ENCODE measurements at places on chromosomes 16 and 17. TPM values are rescaled to one million over a fixed set of nuclear protein-coding genes. Genes with fewer than 3 reads are reported as not detected.

DNA sequence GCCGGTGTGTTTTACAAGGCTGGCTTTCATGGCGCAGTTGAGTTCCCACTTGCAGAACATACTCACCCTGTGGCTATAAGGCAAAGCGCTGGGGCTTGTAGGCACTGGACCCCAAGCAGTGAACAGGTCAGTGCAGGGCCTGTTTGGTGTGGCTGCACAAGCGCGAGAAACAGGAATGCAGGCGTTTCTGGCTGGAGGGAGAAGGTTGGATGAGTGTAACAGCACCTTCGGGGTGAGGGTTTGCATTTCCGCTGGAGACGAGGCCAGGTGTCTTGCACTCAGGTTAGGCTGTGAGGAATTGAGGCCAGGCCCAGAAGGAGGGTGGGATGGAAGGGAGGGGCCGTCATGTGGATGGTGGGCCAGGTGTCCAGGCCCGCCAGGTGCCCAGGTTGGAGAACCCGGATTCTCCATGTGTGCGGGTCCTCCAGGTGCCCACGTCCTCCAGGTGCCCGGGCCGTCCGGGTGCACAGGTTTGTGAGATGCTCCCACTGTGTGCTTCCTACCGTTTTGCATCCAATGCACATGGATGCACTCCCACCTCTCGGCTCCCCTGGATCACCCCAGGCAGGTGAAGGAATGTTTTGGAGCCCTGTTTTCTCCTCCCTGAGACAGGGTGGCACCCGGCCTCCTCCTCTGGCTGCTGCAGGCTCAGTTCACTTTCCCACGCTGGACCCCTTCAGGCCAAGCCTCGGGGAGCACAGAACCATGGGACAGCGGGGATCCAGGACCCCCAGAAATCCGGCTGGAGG is 46.0 kb downstream of the SLC7A5 start:
- no peaks in the 10 kb centered on the region for H3K27me3 ChIP-seq
- no peak for DNase-seq
- H3K27ac ChIP-seq = no peak overlapping the region

DNA sequence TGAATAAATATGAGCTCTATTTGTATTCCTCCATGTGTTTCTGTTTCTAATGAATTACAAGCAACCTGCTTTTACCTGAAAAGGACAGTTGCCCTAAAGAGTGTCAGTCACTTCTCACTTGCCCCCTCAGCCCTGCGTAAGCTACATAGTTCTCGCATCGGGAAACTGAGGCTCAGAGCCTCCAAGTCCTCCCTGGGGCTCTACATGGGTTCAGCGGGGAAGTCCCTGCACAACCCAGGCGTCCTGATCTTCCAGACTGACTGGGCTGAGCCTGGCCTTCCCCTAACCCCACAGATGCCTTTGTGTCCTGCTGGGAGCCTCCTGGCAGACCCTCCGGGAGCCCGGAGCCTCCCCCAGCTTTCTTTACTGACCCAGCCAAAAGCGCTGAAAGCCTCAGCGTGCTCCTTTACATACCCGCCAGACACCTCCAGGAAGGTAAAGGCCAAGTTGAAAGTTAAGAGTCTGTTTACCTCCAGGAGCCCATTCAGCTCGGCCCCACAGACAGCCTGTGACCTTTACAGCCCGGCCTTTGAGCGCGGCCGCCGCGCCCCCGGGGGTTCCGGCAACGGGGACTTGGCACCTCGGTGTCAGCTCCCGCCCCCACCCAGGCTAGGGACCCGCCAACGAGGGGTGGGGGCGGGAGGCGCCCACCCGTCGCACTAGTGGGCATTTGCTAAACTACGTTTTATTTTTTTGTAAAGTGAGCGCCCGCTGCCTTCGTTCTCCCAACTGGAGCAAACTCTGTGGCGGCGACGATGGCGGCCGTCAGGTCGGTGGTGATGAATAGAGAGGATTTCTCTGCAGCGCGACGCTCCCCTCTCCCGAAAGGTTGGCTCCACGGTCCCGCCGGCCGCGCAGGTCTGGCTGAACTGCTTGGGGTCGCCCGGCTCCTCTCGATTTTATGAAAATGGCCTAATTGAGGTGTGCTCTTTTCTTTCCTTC is 4.4 kb upstream of the HOXB13 start:
- H3K4me1 ChIP-seq = peaks cover 21% of the 10 kb centered on the region
- H3K27ac ChIP-seq = no peak overlapping the region
- no peaks in the 10 kb centered on the region for H3K36me3 ChIP-seq
- peaks cover 56% of the 10 kb centered on the region for H3K27me3 ChIP-seq
- no peak overlapping the region for H3K4me3 ChIP-seq

DNA sequence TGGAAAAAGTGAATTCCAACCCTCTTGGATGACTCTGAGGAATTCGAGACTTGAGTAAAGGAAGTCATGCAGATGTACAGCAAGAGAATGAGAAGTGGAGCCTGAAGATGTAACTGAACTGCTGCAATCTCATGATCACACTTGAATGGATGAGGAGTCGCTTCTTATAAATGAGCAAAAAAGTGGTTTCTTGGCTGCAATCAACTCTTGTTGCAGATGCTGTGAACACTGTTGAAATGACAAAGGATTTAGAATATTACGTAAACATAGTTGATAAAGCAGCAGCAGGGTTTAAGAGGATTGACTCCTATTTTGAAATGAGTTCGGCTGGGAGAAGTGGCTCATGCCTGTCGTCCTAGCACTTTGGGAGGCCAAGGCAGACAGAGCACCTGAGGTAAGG is 25.5 kb downstream of the ASPA start:
- DNase-seq = no peak
- no peaks in the 10 kb centered on the region for H3K27me3 ChIP-seq
- H3K4me1 ChIP-seq = no peaks in the 10 kb centered on the region

- peaks cover 51% of the 10 kb centered on the region for H3K36me3 ChIP-seq
- no peak for DNase-seq
- no peak overlapping the region for H3K4me3 ChIP-seq
- peak overlapping the region; percentile 24 for H3K27ac ChIP-seq
These were observed 2.9 kb downstream of the KPNB1 start for GRCh38 chr17:47652570-47652969.

The MED9 gene
- polyA plus RNA-seq = 15.8 TPM

GRCh38 chr16:21608639-21609328 is 9.4 kb downstream of the METTL9 start:
- H3K4me3 ChIP-seq = peak overlapping the region; percentile 34
- no peaks in the 10 kb centered on the region for H3K27me3 ChIP-seq
- H3K36me3 ChIP-seq = peaks cover 10% of the 10 kb centered on the region

GRCh38 chr16:50610331-50611262 is 62.4 kb downstream of the NKD1 start:
- DNase-seq = no peak
- no peak overlapping the region for H3K27ac ChIP-seq
- H3K4me3 ChIP-seq = no peak overlapping the region
- no peaks in the 10 kb centered on the region for H3K4me1 ChIP-seq
- H3K36me3 ChIP-seq = no peaks in the 10 kb centered on the region

DNA sequence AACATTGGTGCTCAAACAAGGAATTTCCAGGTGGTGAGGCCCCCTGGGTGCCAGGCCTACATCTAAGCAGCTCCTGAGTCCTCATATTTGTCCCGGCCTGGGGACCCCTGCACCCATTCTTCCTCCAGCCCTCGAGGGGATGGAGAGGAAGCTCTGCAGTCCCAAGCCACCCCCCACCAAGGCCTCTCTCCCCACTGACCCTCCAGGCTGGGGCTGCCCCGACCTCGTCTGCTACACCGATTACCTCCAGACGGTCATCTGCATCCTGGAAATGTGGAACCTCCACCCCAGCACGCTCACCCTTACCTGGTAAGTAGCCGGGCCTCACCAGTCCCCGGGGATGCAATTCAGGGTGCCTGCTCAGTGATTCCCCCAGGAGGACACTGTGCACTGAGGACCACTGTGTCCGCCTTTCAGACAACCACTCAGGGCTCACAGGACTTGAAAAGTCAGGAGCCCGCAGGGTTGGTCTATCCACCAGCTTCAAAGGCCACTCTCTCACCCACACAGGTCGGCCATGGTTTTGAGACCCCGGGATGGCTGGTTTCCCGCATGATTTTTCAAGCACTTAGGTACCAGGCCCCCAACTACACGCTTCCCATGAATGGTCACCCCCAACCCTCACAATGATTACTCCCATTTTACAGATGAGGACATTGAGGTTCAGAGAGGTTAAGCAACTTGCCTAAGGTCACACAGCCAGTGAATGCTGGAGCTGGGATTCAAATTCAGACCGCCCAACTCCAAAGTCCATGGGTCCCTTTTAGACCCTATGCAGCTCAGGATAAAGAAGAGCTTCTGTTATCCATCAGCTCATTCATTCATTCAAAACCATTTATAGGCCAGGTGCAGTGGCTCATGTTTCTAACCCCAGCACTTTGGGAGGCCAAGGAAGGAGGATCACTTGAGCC is 32.4 kb downstream of the IL21R start:
- no peaks in the 10 kb centered on the region for H3K27me3 ChIP-seq
- H3K4me3 ChIP-seq = no peak overlapping the region
- no peaks in the 10 kb centered on the region for H3K4me1 ChIP-seq
- no peak overlapping the region for H3K27ac ChIP-seq
- H3K36me3 ChIP-seq = peaks cover 89% of the 10 kb centered on the region

DNA sequence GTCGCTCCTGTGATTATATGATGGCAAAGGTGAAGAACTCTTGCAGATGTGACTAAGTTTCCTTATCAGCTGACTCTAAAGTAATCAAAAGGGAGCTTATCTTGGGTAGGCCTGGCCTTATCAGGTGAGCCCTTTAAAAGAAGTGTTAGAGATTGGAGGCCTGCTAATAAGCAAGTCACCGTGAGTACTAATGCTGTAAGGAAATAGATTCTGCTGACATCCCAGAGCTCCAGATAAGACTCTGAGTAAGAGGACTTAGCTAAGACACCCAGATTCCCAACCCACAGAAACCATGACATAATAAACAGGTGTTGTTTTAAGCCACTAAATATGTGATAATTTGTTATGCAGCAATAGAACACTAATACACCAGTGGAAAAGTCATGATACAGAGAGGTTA is 99.9 kb upstream of the FAM20A start:
- H3K4me1 ChIP-seq = no peaks in the 10 kb centered on the region
- no peak overlapping the region for H3K27ac ChIP-seq
- H3K36me3 ChIP-seq = no peaks in the 10 kb centered on the region
- H3K27me3 ChIP-seq = no peaks in the 10 kb centered on the region
- DNase-seq = no peak
- H3K4me3 ChIP-seq = no peak overlapping the region

GRCh38 chr16:75025761-75026160 is 26.9 kb downstream of the ZNRF1 start:
- no peak overlapping the region for H3K4me3 ChIP-seq
- no peaks in the 10 kb centered on the region for H3K36me3 ChIP-seq
- no peak overlapping the region for H3K27ac ChIP-seq
- peaks cover 10% of the 10 kb centered on the region for H3K4me1 ChIP-seq
- H3K27me3 ChIP-seq = no peaks in the 10 kb centered on the region

The DUSP14 gene
- 6.7 TPM for polyA plus RNA-seq

DNA sequence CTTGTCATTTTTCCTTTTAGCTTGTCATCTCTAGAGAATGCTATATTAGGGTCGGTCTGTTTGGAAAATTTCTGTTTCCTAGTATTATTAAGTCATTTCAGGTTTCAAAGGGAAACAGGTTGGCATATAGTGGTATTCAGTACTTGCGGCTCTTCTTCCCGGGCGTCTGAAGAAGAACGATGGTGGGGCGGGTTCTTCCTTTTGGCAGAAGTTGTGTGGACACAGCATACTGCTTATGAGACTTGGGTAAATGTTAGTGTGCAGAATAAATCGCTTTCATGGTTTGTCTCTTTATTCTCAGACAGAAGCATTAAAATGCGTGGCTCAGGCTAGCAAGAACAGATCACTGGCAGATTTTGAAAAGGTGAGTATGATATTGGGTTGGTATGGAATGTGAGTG is 9.6 kb upstream of the CDK5R1 start:
- H3K4me3 ChIP-seq = no peak overlapping the region
- no peak overlapping the region for H3K27ac ChIP-seq

GRCh38 chr16:89115216-89115861 is 21.7 kb downstream of the ACSF3 start:
- peak overlapping the region; percentile 71 for H3K4me3 ChIP-seq
- peaks cover 38% of the 10 kb centered on the region for H3K4me1 ChIP-seq
- H3K27ac ChIP-seq = peak overlapping the region; percentile 94
- H3K27me3 ChIP-seq = no peaks in the 10 kb centered on the region
- peaks cover 48% of the 10 kb centered on the region for H3K36me3 ChIP-seq

The ADAM11 gene
- 0.15 TPM for polyA plus RNA-seq

DNA sequence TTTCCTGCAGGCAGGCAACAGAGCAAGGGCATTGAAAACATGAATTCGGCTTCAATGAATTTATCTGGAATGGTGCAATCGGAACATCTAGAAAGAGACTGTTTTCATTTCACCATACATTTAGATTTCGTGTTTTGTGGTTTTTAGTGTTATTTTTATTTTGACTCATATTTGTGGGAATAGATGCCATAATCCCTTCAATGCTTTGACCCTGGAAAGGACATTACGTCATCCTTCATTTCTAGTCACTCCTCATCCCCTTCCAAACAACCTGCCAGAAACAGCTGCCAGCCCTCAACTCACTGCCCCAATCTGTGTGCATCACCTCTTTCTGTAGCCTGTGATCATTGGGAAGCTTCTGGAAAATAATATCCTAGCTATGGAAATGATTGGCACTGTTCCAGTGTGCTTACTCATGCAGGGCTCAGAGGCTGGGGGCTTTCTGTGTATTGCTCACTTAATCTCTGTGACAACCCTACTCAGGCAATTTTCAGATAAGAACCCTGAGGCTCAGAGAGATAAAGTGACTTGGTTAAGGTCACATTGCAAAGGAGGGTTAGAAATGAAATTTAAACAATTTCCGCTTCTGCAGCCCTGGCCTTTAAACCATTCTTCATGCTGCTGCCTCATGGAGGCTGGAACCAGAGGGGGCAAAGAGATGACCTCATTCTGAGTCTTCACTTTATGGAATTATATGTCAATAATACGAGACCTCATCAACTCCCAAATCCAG is 9.5 kb upstream of the KSR1 start:
- H3K27ac ChIP-seq = no peak overlapping the region
- H3K4me3 ChIP-seq = no peak overlapping the region
- no peaks in the 10 kb centered on the region for H3K4me1 ChIP-seq
- no peaks in the 10 kb centered on the region for H3K27me3 ChIP-seq

The KRT25 gene
- polyA plus RNA-seq = not detected

The TBC1D3K gene
- not detected for polyA plus RNA-seq

DNA sequence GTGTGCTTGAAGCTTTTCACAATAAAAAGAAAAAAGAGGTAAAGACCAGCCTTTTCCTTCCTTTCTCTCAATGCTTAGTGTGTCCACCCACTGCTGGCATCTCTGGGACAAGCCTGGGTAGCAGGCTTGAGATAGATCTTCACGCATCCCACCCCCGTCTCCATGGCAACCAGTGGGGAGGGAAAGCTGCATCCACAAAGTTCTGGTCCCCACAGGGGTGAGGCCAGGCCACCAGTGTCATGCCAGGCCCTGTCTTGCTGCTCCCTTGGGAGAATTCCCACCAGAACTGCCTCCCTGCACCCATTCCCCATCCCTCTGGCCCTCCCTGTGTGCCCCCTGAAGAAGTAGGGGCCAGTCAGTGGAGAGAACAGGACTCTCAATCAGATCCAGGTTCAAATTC is 259.9 kb downstream of the MRTFB start:
- no peak overlapping the region for H3K27ac ChIP-seq

GRCh38 chr16:53913920-53914319 is 210.0 kb downstream of the FTO start:
- H3K36me3 ChIP-seq = no peaks in the 10 kb centered on the region
- H3K27me3 ChIP-seq = no peaks in the 10 kb centered on the region
- peaks cover 6% of the 10 kb centered on the region for H3K4me1 ChIP-seq
- H3K27ac ChIP-seq = no peak overlapping the region
- no peak overlapping the region for H3K4me3 ChIP-seq

GRCh38 chr16:19127674-19128131 is 13.9 kb downstream of the ITPRIPL2 start:
- no peak overlapping the region for H3K27ac ChIP-seq
- no peaks in the 10 kb centered on the region for H3K4me1 ChIP-seq
- no peak for DNase-seq
- no peaks in the 10 kb centered on the region for H3K36me3 ChIP-seq

The DPEP3 gene
- polyA plus RNA-seq = 0.19 TPM

The GNAO1 gene
- polyA plus RNA-seq = not detected
